ENCODE measurements at places on chromosomes 3 and 15. TPM values are rescaled to one million over a fixed set of nuclear protein-coding genes. Genes with fewer than 3 reads are reported as not detected.

DNA sequence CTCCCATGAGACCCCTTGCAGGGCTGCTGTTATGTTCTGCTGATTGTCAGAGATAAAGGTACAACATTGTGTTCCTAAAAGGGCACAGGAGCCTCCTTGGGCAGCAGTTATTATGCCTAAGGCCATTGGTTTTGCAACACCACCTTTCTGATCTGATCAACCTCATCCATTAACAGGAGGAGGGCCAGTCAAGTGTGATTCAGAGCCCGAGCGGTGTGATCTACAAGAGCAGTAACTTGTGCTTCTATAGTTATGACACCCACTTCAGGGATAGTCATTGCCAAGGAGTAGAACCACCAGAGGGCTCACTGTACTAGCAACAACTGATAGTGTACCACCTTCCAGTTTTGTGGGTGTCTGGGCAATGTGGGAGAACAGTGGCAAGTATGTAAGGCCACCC, 1457.9 kb upstream of the CADM2 start:
- no peak for DNase-seq

DNA sequence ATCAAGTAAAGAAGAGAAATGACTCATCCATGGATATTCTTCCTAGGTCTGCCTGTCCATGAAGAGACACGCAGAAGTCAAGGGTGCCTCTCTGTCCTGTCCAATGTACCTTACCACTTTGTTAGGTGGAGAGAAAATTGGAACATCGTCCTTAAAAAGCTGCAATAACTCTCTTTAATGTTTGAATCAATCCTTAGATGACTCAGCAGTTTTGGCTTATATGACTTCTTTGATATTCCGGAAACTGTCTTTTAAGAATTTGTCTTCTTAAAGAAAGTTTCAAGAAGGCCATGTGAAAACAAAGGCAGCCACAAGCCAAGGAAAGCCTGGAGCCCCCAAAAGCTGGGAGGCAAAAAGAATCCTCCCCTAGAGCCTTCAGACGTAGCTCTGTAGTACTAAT, 49.2 kb downstream of the MRPL3 start:
- DNase-seq, result no peak

- DNase-seq, result no peak
Observed at GRCh38 chr15:83978588-83978987, 257.0 kb upstream of the GOLGA6L4 start.

EOGT gene
- 28.3 TPM for total RNA-seq

PAK6 gene
- 17.7 TPM for total RNA-seq

GRCh38 chr3:126119008-126119675, 35.2 kb upstream of the SLC41A3 start:
- DNase-seq, result no peak

DNA sequence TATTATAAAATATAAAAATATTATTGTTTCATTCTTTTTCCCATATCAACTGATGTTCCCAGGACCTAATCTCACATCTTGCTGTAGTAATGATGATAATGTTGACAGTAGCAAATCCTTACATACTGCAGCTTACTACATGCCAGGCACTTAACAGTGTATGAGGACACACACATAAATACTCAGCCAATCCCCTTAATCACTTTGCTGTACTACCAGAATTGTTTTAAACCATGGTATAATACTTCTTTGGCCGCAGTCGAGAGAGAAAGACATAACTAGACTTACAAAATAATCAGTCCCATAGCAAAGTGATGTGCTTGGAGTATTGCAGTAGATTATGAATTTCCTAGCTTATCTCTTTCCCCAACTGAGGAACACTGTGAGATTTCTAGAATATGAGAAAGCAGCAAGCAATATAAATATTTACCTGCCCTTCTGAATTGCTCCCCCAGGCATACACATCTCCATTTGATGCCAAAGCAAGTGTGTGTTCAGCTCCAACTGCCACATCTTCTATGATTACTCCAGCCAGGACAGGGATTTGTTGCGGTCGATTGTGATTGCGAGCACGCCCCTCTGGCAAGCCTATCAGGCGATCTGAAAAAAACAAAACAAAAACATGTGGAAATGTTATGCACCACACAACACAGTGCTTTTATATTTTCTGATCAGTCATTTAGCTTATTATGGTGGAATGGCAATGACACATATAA, 33.0 kb downstream of the FBXL22 start:
- DNase-seq, result no peak

- DNase-seq, result no peak
Observed at GRCh38 chr3:30711151-30711550, 104.8 kb downstream of the TGFBR2 start.

CHRM5 gene
- total RNA-seq, result not detected

GRCh38 chr15:38065721-38066345, 131.4 kb downstream of the TMCO5A start:
- no peak for DNase-seq

All from kidney epithelial cell (primary cell).